Stimulated activated CD4-positive, alpha-beta T cell treated with anti-CD3 and anti-CD28 coated beads, Interleukin-2, amount 100 ng/mL, for 48 hours (primary cell): ENCODE measurements at places on chromosomes 4 and X.

GRCh38 chr4:150722908-150723362 is 141.0 kb downstream of the MAB21L2 start:
- no peak for DNase-seq

DNA sequence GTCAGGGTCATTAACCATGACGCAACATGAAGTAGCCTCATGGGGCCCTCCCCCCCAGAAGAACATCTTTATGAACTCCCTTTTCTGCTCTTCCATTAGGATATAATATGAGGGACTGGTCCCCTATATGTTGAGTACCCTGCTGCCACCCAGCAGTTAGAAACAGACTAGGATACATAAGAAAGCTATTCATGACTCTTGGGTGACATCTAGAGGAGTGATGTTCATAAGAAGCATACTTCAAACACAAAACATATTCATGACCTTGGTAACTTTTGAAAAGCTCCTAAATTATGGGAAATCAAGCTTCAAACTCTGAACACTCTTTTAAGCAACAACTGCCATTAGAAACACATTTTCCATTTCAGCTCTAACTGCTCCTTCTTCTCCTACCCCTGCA is 155.2 kb upstream of the SPIN4 start:
- no peak for DNase-seq

- DNase-seq = no peak
Observed at GRCh38 chr4:8916351-8916885, 44.8 kb upstream of the HMX1 start.

DNA sequence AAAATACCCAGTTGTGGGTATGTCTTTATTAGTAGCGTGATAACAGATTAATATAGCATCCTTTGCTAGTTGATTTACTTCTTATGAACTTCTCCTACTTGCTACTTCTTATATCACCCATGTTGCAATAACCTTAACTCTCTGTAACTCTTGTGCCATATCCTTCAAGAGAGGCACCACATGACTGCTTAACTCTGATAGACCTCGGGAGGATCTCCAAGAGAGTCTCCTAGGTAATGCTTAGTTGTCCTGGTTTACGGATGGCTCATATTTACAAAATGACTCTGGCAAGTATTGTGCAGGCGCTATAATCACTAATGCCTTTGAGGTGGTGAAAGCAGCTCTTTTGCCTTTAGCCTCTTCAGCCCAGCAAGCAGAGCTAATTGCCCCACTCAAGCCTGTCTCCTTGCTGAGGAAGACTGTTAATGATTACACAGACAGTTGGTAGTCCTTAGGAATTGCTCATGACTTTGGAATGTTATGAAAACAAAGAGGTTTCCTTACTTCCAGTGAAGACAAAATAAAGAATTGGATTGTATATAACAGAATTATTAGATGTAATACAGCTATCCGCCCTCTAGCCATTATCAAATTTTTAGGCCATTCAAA is 1305.8 kb downstream of the PCDH7 start:
- no peak for DNase-seq

DNA sequence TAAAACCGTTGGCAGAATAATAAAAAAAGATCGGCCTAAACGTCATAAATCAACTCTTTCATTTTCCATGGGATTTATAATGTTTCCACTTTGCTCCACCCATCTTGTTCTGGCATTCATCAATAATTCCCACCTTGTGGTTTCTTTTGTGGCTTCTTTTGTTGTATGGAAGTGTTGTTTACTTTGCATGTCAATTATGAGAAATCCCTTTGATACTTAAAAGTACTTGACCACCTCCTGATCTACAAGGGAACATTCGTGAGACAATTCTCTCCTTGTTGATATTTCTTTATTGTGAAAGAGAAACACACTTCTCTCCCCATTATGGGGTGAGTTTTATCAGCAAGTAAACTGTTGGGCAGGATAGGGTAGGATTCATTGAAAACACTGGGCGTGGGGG is 2.8 kb downstream of the AMELX start:
- DNase-seq = no peak

DNA sequence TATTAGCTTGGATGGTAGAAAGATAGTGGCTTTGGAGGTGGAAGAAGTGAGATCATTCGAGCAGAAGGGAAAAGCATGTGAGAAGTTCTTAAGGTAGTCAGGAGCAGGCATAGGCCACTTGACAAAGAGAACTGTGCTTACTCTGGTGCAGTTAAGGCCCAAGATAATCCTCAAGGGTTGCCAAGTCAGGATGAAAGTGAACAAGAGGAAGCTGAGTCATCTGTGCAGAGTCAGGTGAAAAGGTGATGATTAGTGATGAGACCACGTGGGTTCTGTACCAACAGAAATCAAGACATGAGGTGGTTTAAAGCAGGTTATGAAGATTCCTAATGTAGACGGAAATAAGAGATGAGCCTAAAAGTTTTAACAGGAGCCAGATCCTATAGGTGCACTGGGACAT is 369.8 kb downstream of the DTHD1 start:
- no peak for DNase-seq

DNA sequence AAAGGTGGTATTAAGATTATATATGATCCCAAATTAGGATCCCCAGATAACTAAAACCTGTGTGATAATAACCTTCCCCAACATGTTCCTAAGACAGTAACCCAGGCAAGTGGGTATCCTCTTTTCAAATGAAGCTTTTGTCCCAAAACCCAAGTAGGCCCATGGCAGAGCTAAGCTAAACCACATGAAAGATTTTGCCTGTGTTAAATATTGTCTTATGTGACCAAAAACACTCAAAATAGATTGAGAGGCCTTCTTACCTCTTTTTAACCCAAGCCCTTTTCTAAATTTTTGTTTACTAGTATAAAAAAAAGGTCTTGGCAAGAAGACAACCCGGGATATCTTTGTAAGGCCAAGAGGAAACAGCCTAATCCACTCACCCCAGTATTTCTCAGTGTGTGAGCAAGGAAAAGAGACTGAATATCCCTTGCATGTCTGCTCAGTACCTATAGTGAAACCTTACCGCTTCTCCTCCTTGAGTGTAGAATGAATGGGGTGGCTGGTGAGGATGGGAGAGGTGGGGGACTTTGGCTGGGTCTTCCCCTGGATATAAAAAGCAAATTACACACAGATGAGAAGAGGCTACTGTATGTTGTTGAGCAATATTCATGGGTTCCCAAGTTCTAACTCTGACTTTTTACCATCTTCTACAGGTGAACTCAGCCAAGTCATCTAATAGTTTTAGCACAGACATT is 188.8 kb upstream of the BMP3 start:
- DNase-seq = no peak
